ENCODE measurements at places on chromosomes 7 and 10.

DNA sequence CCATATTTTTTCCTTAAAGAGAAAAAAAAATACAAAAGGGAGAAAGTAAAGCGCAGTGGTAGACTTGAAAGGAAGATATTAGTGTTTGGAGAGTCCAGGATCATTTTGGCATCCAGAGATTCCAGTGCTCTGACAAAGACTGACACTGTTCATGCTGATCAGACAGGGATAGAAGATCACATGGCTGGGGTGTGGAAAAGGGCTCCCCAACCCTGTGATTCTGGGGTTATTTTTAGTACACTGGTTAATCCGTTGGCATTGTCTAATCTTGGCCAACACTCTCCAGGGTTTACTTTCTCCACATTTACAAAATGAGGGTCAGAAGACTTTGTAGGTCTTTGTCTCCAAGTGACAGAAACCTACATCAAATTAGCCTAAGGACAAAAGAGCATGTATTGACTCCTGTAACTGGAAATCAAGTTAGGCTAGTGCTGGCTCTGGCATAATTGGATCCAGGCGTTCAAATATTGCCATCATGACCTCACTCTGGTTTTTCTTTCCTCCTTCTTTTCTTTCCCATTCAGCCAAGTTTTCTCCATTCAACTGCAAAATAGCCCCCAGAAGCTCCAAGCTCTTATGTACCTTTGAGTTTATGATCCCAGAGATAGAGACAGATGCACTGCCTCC is 181.6 kb downstream of the PHTF2 start:
- no peak for DNase-seq

DNA sequence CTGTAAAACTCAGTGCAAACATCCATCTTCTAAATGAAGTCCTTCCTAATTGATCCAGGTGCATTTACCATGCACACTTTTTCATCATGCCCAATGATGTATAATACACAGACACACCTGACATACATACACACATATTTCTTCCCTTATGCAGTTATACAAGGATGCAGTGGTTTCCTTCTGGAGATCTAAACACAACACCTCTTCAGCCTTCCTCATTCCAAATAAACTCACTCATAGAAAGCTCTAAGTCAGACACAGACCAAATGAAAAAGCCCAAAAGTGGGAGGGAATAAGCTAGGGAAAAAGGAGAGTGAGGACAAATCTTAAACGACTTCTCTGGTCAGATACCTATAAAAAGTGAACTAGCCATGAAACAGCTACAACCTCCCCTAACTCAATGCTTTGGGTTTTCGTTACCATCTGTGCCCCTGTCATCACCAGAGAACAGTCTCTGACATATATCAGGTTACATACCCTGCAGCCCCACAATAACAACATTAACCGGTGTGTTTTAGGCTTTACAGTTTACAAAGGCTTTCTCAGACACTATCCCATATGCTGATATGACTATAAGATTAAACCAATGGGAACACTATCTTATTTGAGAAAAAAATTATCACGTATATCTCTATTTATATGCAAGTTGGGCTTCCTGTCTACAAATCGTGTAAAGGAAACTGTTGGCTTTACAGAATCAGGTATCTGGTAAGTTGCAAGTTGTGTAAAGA is 675.2 kb downstream of the PHTF2 start:
- no peak for DNase-seq

- no peak for DNase-seq
Measured at GRCh38 chr7:47681249-47681810, 99.4 kb upstream of the TNS3 start.

DNA sequence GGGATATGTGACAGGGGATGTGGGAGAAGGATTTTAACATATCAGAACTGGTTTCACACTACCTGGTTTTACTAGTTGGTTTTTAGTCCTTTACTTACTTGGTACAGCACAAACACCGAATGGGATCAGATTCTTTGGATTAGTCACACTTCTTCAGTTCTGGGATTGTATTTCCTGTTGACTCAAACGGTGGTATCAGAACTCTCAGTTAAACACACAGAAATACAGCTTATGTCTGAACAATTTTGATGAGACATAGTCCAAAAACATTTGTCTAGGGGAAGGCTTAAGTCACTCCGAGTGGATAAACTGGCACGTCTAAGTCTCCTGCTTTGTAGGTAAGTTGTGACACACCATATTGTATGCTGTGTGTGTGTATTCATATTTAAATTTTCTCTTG is 480.5 kb downstream of the PHTF2 start:
- DNase-seq, result no peak

DNA sequence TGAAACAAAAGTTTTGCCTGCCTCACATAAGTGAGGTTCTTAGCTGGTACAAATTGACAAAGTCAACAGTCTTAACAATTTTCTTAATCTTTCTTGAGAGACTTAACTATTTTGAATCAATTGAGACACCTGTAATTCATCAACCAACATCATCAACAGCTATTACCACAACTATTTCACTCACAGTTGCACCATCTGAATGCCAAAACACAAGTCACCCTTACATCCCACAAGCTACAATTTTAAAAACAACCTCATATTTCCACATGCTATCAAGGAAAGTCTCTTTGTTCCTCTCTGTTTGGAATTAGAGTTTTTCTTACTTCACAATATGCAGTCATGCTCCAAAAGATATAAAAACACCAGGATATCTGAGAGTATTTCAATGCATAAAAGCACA is 4.9 kb downstream of the SMURF1 start:
- no peak for DNase-seq

- DNase-seq, result no peak
Measured at GRCh38 chr7:23598296-23598695, 1.1 kb downstream of the CCDC126 start.

- DNase-seq, result no peak
Measured at GRCh38 chr10:75938380-75939122, 507.1 kb downstream of the LRMDA start.

DNA sequence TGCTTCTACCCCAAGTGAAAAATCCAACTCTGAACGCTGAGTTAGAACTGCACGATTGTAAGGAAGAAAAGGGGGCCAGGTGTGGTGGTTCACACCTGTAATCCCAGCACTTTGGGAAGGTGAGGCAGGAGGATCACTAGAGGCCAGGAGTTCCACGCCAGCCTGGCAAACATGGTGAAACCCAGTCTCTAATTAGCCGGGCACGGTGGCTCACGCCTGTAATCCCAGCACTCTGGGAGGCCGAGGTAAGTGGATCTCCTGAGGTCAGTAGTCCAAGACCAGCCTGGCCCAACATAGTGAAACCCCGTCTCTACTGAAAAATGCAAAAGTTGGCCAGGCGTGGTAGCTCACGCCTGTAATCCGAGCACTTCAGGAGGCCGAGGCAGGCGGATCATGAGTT is 9.0 kb downstream of the GUSB start:
- DNase-seq, result no peak

DNA sequence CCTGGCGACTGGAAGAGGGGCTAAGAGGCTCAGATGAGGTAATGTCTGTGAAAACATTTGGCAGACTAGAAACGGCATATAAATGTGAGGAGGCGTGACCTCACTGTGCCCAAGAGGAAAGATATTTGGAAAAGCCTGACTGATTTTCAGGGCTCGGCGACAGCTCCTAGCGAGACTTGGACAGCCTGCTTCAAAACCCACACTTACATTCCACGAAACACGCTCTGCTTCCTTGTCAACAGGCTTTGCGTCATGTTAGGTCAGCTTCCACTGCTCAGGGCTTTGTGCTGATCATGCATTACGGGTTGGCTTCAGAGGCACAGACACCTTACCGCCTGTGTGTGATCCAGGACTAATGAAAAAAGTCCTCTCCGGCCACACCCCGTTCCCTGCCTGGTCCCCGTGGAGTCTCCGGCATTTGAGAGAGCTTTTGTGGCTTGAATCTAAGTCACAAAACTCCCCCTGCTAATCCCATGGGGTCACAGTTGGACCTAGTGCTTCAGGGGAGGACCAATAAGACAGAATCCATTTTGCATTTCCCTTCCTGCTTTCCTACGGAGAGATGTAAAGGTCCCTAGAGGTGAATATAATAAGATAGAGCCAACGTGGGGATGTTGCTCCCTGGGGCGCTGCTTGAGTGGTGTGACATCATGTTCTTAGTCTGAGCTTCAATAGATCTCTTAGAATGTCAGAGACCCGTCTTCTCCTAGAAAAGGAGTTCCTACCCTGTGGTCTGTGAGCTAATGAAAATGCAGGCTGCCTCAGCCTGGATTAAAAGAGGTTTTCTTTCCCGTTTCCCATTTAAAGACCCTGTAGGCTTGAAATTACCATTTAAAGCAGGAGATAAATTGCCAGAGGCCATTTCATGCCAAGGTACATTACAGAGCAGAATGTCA is 25.5 kb downstream of the FGFBP3 start:
- DNase-seq, result no peak

- DNase-seq, result no peak
Measured at GRCh38 chr7:25821225-25821624, 330.8 kb upstream of the NFE2L3 start.

GRCh38 chr7:46930366-46930765 is 651.5 kb downstream of the TNS3 start:
- no peak for DNase-seq

DNA sequence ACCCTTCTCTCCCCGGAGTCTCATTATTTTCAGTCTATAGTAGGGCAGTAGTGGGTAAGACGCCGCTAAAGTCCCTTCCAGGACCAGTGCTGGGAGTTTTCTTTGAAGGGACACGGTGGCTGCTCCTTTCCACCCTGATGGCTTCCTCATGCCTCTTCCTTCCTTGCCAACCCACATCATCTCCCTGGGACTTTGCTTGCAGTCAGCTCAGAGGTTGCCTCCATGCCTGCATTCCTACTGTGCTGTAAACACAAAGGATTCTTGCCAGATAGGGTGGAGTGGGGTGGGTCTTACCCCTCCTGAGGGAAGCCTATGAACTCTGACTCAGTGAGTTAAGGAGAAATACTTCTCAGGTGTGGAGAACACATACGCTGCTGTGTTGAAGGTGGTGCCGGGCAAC is 59.9 kb upstream of the IGFBP3 start:
- DNase-seq, result no peak

DNA sequence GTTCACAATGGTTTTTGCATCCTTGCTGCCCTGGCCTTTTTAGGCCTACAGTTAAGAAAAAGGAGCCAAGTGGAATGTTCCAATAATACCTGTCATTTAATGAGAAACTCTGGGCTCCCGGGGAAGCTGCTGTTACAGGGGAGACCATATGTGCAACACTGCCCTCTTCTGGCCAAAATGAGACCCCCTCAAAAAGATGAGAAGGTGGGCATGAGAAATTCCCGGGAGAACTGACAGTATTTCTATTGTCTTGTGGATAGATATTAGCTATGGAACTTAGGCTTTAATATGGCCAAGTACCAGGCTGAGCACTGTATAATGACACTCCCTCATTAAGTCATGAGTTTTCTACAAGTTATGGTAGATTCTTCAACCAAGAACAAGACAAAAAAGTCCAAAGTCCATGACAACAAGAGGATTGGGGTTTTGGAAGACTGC is 99.4 kb downstream of the CCDC3 start:
- peak; percentile 27 for DNase-seq

DNA sequence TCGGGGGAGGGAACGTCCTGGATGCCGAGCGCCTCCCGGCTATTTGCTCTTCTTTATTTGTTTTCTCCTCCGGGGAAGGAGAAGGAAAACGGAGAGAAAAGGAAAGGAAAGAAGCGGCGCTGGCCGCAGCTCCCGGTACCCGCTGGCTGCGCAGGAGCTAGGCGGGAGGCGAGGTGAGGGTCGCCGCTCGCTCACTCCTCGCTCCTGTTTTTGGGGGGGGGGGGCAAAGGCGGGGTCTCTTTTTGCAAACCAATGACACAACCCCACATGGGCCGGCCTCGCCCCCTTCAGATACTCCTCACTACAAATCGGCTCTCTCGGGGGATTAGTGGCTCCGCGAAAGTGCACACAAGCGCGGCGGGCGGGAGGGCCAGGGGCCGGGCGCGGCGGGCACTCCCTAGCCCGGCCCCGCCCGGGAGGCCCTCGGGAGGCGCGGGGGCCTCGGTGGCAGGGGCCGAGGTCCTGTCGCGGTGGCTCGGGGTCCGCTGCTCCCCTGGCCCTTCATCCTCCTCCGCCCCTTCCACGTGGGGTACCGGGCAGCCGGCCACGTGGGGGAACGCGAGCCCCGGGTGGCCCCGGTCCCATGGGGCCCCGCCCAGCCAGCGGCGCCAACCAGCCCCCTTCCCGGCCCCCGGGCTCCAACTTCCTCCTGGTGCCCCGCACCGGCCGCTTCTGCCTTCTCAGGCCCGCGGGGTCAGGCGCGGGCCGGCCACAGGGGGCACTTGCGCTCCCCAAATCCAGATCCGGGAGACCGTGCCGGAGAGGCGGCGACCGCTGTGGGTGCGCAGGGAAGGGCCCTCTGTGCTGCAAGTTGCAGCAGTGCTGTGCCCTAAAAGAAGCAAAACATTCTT is 718 bp upstream of the CTBP2 start:
- no peak for DNase-seq

DNA sequence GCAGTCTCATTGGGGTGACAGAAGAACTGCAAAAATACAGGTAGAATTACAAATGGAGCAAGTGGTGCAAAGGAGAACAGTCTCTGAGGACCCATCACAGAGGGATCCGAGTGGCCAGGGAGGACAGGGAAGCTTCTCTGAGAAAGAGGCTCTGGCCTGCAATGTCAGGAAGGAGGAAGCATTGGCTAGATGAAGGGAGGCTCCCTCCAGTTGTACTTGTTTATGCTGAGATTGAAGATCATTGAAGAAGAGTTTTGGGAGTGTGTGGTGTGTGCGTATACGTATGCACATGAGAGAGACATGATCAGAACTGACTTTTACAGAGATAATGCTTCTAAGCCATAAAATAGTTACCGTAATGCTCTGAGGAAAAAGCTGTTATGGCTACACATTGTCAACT is 274.7 kb upstream of the FZD8 start:
- DNase-seq, result no peak

DNA sequence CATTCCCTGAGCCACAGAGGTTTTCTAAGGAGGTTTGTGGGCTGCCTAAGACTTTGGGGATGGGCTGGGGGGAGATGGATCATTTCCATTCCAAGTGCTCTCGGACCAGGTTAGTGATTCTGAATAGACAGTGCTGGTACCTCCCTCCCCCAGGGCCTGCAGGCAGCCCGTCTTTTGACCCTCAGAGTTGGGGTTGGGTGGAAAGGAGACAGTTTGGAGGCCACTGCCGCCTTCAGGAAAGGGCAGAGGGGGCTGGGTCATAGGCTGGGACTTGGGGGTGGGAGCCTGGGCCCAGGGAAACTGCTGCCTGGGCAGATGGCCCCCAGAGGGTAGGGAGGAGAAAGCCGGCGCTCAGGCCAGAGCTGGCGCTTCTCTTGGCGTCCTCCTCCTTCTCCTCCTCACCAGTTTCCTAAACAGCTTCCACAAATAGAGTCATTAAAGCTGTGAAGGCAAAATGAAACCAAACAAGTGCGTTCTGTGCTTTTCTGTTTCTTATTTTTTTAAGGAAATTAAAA is 4.4 kb downstream of the UNC5B start:
- DNase-seq, result no peak

GRCh38 chr10:42962902-42963231 is 114.0 kb upstream of the RET start:
- DNase-seq, result no peak

- DNase-seq, result no peak
Measured at GRCh38 chr7:29311314-29311713, 116.7 kb downstream of the CHN2 start.
